ENCODE measurements at places on chromosomes 4 and X. TPM values are rescaled to one million over a fixed set of nuclear protein-coding genes. Genes with fewer than 3 reads are reported as not detected.

DNA sequence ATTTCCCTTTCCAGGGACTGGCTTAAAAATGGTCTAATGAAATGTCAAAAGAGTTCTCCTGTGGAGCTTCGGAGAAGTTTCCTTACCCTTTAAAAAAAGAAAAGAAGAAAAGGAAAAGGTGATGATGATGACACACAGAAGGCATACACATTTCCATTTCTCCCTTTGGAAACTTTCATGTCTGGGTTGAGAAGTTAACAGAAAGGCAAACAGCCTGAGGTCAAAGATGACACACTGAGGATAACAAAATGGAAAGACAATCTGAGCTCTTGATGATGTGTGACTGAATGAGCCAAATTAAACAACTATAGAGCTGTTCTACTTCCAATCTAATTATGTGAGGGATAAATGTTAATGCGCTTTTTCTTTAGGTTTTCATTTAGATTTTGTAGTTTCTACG, 32.2 kb downstream of the NFXL1 start:
- no peak for DNase-seq

GRCh38 chr4:71583971-71584370, 199.9 kb downstream of the GC start:
- DNase-seq: no peak

DNA sequence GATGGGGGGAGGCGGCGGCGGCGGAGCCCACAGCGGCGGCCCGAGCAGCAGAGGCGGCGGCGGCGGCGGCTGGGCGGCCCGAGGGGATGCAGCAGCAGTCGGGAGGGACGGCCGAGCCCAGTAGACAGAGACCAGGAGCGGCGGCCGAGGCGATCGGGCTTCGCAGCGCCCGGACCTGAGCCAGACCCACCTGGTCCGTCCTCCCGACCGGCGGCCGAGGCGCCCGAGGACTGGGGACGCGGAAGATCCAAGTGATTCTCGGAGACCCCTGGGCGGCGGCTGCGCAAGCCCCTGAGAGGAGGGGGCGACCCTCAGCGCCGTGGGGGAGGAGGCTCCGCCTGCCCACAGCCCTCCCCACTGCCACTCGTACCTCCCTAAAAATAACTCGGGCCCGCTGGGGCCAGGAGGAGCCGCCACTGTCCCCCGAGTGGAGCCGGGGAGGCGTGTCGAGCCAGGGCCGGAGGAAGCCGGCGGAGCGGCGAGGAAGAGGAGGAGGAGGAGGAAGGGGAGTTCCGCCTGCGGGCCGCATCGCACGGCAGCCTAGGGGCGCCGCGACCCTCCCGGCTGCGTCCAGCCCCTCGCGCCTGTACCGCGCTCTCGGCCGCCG, 608 bp downstream of the RAPGEF2 start:
- peak; percentile 65 for DNase-seq

CCDC110 gene
- total RNA-seq: not detected

DNA sequence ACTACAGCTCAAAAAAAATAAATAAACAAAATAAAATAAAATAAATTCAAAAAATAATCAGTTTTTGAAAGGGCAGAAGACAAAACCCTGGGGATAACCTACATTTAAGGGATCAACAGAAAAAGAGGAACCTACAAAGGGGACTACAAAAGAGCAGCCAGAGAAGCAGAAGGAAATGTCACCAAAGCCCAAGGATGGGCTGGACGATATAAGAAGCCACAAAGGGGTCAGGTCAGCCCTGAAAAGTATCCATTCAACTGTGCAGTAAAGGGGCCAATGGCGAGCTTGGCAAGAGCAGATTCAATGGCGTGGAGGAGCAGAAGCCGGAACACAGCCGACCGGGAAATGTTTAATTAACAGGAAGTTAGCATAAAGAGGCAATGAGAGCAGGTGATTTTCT, 16.9 kb downstream of the ACOT9 start:
- no peak for DNase-seq

- DNase-seq: no peak
Measured at GRCh38 chr4:154626793-154627484, 14.5 kb upstream of the FGG start.

IL1RAPL2 gene
- total RNA-seq: not detected

DNA sequence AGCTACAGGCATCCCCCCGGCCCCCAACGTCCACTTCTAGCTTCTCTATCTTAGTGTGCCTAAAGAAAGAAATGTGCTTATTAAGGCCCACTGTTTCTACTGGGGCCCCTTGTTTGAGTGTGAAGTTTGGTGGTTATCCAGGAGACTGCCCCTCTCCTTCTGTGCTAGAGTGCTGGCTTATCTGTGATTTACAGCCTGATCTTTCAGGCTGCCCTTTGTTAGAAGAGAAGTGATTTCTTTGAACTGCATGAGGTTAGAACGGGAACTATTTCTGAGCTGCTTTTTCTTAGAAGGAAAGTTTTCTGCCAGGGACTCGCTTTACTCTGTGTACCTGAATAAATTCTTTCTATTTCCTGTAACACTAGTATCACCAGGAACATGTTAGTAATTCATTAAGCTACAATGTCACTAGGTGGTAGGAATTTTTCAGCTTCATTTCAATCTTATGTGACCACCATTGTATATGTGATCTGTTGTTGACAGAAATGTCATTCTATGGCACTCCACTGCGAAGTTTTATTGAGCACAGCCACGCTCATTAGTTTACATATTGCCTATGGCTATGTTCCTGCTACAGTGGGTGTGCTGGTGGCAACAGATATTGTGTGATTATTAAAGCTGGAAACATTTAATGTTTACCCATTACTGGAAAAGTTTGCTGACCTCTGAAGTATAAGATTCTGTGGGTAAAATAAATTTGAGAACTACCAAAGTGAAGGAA, 193.8 kb upstream of the CXorf51B start:
- no peak for DNase-seq

DNA sequence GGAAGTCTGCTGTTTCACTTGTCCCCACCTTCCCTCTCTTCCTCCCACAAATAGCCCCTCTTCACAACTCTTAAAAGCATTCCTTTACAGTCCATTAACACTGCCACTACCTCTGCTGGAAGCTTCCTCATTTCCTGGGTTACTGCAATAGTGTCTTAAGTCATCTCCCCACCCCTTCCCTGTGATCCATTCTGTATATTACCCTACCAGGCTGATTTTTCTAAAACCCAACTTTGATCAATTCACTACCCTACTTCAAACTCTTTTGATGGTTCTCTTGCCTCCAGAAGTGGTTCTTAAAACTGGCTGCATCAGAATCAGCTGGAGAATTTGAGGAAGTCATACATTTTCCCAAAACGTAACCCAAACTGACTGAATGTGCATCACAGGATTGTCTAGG, 8.8 kb upstream of the XIAP start:
- DNase-seq: no peak

PNMA6F gene
- total RNA-seq: not detected

DNA sequence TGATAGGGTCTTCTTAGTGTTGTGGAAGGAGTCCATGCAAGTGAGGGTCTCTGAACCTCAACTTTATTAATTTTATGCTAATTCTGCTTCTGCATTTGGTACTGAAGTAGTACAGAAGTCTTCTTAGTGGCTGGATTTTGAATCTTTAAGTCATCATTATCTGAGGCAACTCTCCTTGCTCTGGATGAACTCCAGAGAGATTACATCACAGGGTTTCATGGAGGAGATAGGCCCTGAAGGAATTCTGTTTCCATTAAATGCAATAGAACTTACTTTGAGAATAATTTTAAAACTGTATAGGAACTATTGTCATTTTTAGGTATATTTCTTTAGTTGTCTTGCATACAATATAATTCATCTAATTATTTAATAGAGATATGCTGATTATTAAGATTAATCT, 451.2 kb downstream of the FAT4 start:
- DNase-seq: no peak

- DNase-seq: no peak
Measured at GRCh38 chrX:124125471-124125870, 164.0 kb downstream of the STAG2 start.

DNA sequence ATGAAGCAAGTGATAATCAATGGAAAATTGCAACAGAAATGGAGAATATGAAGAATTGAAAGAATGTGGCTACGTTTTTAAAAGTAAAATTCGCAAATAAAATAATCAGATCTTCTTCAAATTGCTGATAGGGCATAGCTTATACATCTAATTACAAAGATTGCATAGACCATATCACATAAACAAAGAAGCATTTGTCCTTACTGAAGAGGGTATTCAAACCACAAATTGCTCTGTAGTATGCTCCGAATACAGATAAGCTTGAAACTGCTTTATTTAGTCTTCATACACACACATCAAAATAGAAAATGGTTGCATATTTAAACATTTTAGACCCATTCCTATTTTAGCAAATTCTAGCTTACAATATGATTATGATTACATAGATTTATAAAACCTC, 206.7 kb upstream of the SLIT2 start:
- no peak for DNase-seq

GRCh38 chrX:65925005-65925404, 114.9 kb downstream of the VSIG4 start:
- no peak for DNase-seq

VCX3B gene
- not detected for total RNA-seq

DNA sequence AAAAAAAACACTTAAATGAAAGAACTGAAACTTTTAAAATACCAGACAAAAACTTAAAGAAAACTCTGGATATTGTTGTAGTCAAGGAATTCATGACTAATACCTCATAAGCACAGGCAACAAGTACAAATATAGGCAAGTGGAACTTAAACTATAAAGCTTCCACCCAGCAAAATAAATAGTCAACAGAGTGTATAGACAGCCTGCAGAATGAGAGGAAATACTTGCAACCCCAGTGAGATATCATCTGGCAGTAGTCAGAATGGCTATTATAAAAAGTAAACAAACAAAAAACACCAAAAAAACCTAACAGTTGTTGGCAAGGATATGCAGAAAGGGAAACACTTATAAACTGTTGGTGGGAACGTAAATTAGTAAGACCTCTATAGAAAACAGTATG, 9.6 kb upstream of the RPS6KA6 start:
- DNase-seq: no peak

- DNase-seq: no peak
Measured at GRCh38 chr4:133000012-133000411, 149.1 kb upstream of the PCDH10 start.

DNA sequence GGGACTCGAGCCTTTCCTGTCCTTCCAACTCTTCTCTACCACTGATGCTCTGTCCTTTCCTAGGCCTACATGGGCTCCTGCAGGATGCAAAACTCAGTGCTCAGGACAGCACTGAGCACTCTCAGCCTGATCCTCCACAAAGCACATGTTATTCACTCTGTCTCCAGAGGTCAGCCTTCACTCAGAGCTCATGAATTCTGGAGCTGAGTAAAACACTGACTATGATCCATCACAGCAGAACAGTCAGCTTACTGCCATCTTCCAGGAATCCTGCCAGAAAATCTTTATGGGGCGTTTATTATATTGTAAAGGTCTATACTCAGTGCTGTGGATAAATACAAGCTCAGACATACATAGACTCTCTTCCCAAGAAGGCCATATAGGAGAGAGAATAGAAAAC, 121.5 kb upstream of the CPEB2 start:
- no peak for DNase-seq

DNA sequence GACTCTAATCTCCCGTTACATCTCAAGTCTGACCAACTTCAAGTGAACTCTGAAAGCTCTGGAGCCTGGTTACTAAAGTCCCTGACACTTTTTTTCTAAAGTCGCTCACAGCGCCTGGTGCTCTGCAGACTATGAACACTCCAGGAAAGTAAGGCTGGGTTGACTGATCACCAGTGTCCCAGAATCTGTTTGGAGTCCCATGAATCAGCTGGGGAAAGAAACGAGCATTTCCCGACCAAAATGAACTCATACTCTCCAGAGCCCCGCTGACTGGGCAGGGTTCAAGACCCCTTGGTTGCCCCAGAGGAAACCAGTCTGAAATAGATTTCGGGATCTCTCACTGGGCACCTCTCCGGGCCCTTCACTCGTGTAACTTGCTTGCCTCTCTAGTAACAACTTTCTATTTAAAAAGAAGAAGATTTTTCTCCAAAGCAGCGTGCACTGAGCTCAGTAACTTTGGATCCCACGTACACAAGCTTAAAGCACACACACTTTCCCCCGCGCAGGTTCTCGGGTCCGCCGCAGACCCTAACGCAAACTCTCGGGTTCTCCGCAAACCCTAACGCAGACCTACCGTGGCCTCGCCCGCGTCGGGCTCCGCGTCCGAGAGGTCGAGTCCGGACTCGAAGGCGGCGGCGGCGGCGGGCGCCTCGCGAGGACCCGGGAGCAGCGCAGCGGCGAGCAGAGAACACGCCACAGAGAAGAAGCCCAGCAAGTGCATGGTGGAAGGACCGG, 964 bp downstream of the VEGFC start:
- DNase-seq: no peak

DNA sequence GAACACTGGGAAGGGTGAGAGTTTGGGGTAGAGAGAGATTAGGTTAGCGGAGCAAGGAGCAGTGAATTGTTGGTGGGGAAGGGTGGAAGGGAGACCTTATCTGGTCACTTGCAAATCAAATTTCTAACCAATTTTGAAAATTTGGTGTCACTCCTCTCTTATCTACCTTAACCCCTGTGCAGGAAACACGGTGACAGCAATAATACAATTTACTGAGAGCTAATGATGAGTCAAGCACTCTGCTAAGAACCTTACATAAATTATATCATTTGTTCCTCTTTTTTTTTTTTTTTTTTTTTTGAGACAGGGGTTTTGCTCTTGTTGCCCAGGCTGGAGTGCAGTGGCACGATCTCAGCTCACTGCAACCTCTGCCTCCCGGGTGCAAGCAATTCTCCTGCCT, 116.4 kb downstream of the C4orf51 start:
- DNase-seq: no peak

DNA sequence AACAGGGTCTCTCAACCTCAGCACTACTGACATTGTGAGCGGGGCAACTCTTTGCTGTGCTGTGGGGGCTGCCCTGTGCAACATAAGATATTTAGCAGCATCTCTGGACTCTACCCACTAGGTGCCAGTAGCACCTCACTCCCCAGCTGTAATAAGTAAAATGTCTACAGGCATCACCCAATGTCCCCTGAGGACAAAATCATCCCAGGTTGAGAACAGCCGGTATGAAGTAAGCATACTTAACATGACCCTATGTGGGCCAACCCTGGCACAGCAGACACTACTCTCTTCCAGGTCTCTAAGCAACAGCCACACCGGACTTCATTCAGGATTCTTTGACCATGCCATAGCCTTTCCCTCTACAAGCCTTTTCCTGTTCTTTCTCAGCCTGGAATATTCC, 10.5 kb upstream of the MGST2 start:
- DNase-seq: no peak

SPANXN4 gene
- not detected for total RNA-seq

Measured in natural killer cell treated with Interleukin-12 subunit alpha and Interleukin-12 subunit beta and Interleukin-15 and Interleukin-18, amount 100 ng/mL, for 72 hours (primary cell).